Right ventricle myocardium inferior (tissue), 1 donor: ENCODE measurements at places on chromosomes 3 and 15. TPM values are rescaled to one million over a fixed set of nuclear protein-coding genes. Genes with fewer than 3 reads are reported as not detected.

- no peak for DNase-seq
Measured at GRCh38 chr15:81360491-81360890, 13.5 kb downstream of the TMC3 start.

DNA sequence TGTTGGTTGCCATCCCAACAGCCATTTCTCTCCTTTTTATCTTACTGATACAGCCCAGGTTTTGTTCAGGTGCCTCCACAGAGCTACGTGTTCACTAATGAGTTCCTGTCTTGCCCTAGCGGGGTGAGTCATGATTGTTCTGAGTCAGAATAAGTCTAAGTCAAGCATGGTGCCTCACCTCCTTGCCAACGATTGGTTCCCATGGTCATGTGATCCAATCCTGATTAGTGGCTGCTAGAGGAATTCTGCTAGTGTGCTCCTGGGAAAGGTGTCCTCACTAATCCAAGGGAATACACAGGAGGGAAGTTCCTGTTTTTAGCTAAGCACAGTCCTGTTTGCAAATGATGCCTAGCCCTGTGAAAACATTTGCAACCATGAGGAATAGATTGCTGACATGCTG lies 99.8 kb downstream of the NSUN3 start:
- no peak for DNase-seq

DNA sequence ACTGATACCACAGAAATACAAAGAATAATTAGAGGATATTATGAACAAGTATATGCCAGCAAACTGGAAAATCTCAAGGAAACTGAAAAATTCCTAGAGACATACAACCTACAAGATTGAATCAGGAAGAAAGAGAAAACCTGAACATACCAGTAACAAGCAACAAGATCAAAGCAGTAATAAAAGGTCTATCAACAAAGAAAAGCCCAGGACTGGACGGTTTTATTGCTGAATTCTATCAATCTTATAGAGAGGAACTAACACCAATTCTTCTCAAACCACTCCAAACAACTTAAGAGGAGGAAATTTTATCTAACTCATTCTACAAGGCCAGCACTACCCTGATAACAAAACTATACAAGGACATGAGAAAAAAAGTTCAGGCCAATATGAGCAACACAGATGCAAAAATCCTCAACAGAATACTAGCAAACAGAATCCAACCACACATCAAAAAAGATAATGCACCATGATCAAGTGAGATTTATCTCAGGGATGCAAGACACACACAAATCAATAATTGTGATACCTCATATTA lies 71.1 kb upstream of the IMPG2 start:
- DNase-seq = no peak

DNA sequence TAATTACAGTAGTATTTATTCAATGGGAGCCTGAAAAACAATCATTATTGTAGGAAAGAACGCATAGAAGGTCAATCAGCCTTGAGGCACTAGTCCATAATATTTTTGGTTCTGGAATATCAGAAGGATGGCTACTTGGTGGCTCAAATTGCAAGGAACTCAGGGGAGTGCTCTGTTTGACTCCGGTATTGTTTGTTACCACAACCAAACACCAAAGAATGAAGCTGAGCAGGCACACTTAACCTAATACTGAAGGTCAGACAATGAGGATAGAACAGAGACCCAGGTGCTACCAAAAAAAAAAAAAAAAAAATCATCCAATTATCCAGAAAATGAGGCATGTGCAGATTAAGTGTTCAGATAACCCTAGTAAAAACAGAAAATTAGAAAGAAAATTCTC lies 11.1 kb upstream of the SATB1 start:
- no peak for DNase-seq

QARS1 gene
- 207 TPM for total RNA-seq
